ENCODE measurements at places on chromosomes 7 and 10.

GRCh38 chr7:100552532-100552931 is 13.5 kb downstream of the AGFG2 start:
- DNase-seq, result no peak

GRCh38 chr7:104096683-104097082 is 107.2 kb upstream of the RELN start:
- DNase-seq, result no peak

DNA sequence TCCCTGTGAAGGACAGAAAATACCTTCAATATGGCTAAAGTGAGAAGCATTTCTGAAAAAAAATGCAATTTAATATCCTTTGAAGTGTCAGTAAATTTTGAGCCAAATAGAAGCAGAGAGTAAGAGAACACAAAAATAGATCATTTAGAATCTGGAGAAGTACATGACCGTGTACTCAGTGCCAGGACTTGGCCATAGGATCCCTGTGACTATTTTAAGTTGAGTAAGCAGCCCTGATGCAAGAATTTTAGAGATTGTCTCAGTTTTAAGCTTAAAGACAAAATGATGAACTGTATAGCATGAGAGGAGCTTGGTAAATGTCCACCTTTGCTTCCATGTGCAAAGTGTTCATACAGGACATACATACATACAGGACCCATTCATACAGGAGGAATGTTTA is 2.5 kb downstream of the PTER start:
- no peak for DNase-seq

DNA sequence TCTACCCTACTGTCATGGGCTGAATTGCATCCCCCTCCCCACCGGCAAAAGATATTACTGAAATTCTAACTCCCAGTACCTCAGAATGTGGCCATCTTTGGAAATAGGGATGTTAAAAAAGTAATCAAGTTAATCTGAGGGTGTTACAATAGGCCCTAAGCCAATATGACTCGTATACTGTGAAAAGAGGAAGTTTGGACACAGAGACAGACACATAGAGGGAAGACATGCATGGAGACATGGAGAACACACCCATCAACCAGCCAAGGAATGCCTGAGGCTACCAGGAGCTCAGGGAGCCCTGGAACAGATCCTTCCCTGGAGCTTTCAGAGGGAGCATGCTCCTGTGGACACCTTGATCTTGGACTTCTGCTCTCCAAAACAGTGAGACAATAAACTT is 138.2 kb upstream of the ADO start:
- no peak for DNase-seq

GRCh38 chr10:108452533-108452932 is 1288.0 kb upstream of the SORCS1 start:
- DNase-seq, result no peak

- peak; percentile 91 for DNase-seq
Observed at GRCh38 chr10:96129387-96130325, at the start of gene ZNF518A. Gene ZNF518A (plus strand): TSS chr10:96130297. CDS start chr10:96156323, 26,026 bp downstream.

DNA sequence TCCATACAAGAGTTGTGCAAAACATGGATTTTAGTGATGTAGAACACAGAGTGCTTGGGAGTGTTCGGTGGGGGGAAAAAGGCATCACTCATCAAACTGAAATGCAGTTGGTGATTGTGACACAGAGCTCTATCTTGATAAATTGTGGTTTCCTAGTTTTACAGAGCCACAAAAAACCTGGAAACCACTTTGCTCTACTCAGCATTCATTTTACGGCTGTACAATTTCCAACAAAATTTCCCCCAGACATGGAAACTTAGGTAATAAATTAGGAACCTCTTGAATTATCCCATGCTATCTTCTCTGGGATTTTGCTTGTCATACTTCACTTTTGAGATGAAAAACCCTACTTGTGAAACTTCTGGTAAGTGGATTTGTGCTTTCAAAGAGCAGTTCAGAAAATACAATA is 614.9 kb upstream of the FZD8 start:
- no peak for DNase-seq

DNA sequence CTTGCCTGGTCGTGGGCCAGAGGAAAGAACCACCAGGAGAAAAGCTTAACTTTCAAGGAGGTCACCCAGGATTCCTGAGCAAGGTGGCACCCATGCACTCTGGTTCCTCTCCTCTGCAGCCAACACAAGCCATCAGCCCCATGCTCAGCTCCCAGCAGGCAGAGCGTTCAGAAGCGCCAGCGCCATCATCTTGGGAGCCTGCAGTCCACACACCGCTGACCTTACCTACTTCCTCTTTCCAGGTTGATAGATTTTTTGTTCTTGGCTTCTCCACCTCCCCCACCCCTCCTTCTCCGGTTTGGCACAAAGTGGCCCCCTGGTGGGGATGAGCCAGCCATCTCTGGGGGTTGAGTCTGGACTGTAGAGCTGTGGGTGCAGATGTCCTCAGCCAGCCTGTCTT is 1.7 kb upstream of the WDR86 start:
- DNase-seq, result no peak

GRCh38 chr10:94282369-94282768 is 80.4 kb downstream of the NOC3L start:
- DNase-seq, result no peak

DNA sequence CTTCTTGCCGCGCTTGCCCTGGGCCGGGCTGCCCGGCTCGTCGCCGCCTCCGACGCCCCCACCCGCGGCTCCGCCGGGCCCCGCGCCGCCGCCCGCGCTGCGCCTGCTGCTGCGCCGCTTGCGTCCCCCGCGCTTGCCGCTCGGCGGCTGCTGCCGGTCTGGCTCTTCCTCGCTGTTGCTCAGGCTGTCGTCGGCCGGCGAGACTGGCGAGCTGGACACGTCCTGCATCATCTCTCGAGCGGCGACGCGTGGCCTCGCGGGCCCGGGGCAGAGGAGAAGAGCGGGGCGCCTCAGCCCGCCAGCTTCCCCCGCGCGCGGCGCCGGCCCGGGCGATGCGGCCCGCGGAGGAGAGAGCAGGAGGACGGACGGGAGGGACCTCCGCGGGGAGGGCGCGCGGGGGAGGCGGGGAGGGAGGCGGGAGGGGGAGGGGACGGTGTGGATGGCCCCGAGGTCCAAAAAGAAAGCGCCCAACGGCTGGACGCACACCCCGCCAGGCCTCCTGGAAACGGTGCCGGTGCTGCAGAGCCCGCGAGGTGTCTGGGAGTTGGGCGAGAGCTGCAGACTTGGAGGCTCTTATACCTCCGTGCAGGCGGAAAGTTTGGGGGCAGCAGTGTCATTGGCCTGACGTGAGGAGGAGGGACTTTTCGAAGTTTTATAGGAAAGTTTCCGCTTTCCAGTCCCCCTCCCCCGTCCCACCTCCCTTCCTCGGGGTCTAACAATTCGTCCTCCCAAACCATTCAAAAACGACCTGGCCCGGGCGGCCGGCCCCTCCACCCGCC is at the start of gene TWIST1:
Gene TWIST1, minus strand, starts transcription at position 546 of the 779 bp plus-strand sequence. Its CDS starts 315 bp downstream, at position 231.
- DNase-seq, result peak; percentile 85

- no peak for DNase-seq
Observed at GRCh38 chr7:27245798-27246691, 3.4 kb downstream of the EVX1 start.

GRCh38 chr10:60377042-60377352 is 12.7 kb downstream of the ANK3 start:
- no peak for DNase-seq

DNA sequence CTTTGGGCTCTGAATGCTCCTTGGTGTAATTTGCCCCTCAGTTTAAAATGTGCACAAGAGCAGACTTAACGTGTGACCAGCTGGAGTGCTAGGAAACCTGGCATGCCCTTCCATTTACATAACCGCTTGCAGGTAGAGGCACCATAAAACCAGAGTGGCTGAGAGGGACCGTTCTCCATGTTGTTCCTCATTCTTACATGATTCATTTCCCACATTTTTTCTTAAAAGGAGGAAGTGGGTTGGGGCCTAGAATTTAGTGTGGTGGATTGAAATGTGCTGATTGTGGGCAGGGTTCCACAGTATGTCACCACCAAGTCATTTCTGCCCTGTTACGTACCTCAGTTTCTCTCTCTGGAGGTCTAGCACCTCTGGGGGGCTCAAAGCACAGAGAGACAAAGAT is 375.8 kb upstream of the VSTM2A start:
- no peak for DNase-seq

DNA sequence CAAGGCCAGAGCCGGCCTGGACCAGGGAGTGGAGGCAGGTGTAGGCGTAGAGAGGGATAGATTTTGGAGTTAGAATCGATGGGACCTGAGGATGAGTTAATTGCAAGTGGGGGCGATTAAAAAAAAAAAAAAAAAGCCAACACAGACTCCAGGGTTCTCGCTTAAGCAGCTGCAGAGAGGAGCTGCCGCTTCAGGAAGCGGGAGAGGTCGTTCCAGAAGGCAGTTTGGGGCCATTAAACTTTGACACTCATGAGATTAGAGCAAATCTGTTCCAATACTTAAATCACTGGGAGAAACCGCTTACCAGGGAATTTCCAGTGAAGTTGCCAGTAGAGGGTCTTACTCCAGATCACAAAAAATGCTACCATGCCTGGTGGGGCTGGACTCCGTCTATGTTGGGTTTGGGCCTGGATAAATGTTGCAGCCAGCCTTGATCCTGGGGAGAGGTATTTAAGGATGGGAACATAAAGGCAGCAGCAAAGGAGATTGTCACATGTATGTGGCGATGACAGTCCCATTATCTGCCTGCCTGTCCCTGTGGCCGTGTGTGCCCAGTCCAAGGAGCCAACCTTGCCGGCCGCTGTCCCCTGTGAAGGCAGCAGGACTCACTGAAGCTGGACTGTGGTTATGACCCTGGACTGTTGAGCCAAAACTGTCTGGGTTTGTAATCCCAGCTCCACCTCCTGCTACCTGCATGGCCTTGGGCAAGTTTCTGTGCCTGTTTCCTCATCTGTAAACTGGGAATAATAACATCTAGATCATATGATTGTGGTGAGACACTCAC is 23.9 kb upstream of the GRID1 start:
- no peak for DNase-seq

- no peak for DNase-seq
Observed at GRCh38 chr7:30729642-30730041, 22.3 kb upstream of the INMT start.

DNA sequence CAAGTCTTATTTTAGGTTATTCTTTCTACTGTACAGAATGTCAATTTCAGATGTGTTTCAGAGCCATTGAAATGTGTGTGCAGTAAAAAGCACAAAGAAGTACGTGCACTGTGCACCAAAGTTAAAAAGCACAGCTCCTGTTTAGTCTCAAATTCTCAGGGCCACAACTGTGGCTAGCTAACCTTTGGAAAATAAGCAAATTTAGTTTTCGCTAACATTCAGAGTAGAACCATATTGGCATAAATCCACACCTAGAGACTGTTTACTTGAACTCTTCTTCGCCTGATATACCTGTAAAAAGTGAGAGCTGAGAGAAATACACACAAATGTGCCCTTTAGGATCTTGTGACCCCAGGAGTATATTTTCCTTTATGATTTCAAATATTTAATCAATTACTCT is 353.9 kb downstream of the TFEC start:
- DNase-seq, result no peak

DNA sequence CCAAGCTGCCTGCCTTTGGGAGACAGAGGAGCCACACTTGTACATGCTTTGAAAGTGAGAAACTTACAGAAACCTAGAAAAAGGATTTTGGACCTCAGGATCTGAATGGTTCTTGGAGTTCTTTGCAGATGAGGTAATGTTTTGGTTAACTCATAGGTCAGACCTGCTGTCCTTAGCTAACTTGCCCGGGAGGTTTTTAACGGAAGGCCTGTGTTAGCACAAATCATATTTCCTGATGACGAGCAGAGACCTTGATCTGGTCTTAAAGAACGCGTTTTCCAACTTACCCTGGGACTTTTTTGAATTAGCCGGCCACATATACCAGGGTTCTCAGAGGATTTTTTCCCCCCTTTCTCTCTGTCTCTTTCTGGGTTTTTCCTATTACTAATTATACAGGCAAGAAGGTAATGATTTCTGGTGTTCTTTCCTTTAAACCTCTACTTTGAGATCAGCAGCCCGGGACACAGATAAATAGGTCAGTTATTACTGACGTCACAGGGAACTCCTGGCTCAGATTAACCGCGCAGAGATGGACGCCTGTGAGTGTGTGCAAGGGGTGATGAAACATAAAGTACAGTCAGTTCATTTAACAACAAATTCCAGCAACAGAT is 101.7 kb upstream of the KLF6 start:
- DNase-seq, result no peak

GRCh38 chr10:3119796-3120459 is 52.6 kb downstream of the PFKP start:
- DNase-seq, result no peak

DNA sequence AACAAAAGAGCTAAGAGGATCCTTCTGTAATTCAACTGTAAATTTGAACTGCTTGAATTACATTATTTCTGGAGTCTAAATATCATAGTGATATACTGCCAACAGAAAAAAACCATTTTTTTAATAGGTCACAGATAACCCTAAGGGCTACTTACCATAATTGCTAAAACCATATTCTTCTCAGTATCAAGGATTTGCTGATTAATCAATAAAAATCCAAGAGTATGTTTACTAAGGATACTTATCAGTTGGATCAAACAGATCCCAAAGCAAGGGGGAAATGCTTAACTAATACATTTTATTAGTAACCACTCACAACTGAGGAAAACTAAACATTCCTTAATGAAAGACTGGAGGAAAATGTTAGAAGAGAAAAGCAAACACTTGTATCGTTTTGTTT is 166.0 kb downstream of the PIP4K2A start:
- DNase-seq, result no peak

DNA sequence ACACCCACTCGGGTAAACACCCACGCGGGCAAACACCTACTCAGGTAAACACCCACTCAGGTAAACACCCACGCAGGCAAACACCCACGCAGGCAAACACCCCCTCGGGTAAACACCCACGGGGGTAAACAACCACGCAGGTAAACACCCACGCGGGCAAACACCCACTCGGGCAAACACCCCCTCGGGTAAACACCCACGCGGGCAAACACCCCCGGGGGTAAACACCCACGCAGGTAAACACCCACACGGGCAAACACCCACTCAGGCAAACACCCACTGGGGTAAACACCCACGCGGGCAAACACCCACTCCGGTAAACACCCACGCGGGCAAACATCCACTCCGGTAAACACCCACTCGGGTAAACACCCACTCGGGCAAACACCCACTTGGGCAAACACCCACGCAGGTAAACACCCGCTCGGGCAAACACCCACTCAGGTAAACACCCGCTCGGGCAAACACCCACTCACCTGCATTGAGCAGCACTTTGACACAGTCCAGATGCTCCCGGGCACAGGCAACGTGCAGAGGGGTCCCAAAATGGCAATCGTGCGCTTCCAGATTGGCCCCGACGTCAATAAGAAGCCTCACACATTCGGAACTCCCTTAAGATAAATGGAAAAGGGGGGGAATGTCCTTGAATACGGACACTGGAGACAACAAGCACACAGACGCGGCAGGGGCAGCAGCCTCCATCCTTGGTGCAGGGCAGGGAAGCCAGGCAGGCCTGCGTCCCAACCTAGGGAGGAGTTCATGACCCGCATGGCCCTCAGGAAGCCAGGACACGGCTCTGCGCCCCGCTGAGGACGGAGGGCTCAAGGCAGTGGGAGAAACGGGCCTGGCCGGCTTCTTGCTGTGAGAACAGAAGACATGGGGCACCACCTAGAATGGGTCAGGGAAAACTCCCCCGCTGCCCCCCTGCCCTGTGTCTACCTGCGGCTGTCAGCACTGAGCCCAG is 17.6 kb downstream of the ASB13 start:
- DNase-seq, result no peak

- no peak for DNase-seq
Observed at GRCh38 chr7:24656608-24657007, 83.4 kb downstream of the PALS2 start.

GRCh38 chr7:155807065-155807671 is 5.1 kb downstream of the SHH start:
- no peak for DNase-seq

GRCh38 chr7:117010375-117011133 is 57.3 kb downstream of the ST7 start:
- DNase-seq, result no peak
